Muscle of leg (tissue), 16 donors: ENCODE measurements at places on chromosomes 3 and 15. TPM values are rescaled to one million over a fixed set of nuclear protein-coding genes. Genes with fewer than 3 reads are reported as not detected.

DNA sequence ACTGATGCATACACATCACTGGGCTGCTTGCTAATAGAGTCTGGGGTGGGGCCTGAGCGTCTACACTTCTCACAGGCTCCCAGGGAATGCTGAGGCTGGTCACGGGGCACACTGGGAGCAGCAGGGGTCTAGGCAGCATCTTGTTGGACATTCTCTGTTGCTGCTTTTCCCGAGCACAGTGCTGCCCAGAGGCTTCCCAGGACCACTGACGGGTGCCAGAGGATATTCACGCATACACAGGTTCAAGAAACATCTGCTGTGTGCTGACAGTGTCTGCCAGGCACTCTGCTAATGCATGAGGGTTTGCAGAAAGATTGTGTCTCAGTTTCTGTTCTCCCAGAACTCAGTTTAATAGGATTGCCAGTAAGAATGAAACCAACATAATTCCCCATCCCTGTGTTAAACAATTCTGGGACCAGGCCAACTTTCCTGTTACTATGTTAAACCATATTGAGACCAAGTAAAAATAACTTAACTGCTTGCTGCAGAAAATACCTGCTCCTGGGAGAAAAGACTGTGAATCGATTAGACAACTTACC is 23.9 kb upstream of the BCL2L10 start:
- DNase-seq: peak; percentile 87

GRCh38 chr3:37519236-37519635 is 342.4 kb upstream of the CTDSPL start:
- DNase-seq: no peak

Gene LRRC31
- total RNA-seq: not detected

Gene GOLGA6L7
- total RNA-seq: not detected

Gene CCDC39
- not detected for total RNA-seq

Gene PCSK6
- 10.5 TPM for total RNA-seq
